ENCODE measurements at places on chromosomes 12 and 14.

DNA sequence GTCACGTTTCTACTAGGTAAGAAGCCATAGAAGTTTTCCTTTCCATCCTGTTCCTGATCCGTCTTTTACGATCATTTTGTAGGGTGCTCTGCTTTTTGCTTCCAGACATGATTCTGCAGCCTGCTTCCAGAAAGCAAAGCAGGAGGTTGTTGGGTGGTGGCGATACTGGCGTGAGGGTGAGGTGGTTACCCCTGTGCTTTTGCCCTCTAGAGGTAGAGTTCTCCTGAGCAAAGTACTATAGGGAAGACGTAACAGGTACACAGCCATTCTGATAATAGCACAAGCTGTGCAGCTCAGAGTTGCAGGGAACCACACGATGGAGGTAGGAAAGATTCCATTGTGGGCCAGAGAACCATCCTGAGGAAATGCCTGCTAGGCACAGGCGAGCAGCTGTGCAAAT, 186.0 kb downstream of the PAH start:
- ATAC-seq, result no peak

DNA sequence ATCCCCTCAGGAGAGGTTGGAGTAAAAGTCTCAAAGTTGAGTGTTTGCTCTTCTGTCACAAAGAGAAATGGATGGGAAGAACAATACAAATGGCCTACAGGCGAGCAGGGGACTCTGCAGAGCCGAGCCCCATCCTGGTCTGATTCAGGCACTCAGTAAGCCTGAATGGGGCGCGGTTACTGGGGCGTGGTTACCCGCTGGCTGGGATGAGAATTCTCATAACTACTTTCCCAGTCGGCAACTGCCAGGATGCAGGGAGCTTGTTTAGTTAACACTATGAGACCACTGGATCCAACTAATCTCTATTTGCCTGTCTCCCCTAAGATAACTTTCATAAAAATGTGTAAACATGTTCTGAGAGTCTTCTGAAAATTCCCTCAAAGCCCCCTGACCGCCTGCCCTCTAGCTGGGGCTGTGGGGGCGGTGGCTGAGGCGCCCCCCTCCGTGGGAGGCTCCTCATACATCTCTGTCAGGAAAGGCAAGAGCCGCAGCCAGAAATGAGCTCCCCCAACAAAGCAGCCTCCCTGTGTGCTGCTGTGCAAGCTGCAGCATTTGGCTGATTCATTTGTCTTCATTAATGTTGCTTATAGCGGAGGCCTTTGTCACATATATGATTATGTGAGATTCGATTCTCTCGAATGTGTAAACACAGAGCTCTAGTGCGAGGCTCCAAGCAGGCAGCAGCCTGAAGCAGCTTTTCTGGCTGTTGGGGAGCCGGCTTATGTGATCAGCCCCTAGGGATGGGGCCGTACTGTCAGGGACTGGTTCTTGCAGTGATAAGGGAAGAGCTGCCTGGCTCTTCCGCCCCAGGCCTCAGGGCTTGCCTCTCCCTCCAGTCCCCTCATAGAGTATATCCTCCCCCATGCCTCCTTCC, 126.1 kb upstream of the ARHGAP5 start:
- peak; percentile 71 for ATAC-seq

GRCh38 chr12:53053218-53054111, 3.6 kb downstream of the TNS2 start:
- ATAC-seq, result peak; percentile 10

- ATAC-seq, result peak; percentile 53
These were observed 428.1 kb downstream of the ZFP36L1 start for GRCh38 chr14:68364792-68365192.

DNA sequence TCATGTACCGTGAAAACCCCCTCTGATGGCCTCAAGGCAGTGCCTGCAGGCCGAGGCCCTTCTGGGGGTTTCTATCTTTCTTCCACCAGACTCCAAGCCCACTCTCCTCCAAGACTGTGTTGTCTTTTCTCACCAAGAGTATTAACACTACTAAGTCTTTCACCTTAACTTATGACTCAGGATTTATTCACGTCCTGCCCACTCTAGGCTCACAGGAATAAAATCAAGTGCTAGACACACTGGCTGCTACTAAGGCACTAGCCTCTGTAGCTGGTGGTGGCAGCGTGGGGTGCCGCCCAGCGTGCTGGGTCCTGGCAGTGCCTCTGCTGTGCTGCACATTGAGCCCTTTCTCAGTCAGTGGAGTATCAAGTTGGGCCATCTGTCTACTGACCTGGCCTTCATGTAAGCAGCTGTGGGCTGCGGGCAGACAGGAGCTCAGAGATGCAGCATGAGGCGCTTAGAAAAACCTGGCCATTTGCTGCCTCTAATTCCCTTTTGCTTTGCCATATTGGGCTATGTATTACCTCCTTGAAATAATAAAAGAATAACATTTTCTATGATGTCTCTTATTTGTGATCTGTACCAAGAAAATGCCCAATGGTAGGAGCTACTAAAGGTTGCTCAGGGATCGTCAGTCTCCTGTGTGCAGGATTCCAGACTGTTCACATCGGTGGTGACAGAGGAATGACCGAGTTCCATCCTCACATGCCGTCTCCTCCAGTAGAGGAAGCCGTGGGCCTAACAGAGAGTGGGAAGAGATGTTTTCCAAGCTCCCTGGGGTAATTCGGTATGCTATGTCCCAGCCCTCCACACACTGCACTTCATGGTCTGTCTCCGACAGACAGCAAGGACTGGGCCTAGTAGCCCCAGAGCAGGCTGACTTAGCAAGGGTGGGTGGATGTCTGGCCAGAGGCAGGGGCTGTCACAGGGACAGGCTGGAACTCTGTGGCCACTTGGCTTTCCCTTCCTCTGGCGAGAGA, 39.9 kb downstream of the MAX start:
- no peak for ATAC-seq

GRCh38 chr12:106431839-106432411, 74.4 kb downstream of the POLR3B start:
- no peak for ATAC-seq
